Fibroblast of skin of left biceps (primary cell): ENCODE measurements at places on chromosomes 11 and 22.

DNA sequence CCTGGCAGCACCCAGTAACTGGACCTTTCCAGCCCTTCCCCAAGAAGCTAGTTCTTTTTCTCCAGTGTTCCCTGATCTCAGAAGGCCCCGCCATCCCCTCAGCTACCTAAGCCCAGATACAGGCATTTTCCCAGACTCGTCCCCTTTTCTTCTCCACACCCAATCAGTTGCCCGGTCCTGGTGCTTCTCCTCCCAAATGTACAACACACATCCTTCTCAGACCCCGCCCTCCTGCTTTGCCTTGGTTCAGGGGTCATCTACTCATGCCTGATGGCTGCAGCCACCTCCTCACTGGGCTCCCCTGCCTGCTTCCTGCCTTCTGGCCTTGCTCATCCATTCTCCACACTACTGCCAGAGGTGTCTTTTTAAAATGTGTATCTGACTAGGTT, 6.5 kb downstream of the TKFC start:
- no peak for DNase-seq

- DNase-seq: no peak
Measured at GRCh38 chr11:6402561-6402981, 12.3 kb downstream of the SMPD1 start.

GRCh38 chr22:46386312-46386711, 50.8 kb downstream of the TRMU start:
- no peak for DNase-seq

- no peak for DNase-seq
Measured at GRCh38 chr11:70736461-70736860, 338.1 kb downstream of the CTTN start.

GRCh38 chr11:61429346-61429690, 457 bp downstream of the CPSF7 start:
- DNase-seq: no peak

DNA sequence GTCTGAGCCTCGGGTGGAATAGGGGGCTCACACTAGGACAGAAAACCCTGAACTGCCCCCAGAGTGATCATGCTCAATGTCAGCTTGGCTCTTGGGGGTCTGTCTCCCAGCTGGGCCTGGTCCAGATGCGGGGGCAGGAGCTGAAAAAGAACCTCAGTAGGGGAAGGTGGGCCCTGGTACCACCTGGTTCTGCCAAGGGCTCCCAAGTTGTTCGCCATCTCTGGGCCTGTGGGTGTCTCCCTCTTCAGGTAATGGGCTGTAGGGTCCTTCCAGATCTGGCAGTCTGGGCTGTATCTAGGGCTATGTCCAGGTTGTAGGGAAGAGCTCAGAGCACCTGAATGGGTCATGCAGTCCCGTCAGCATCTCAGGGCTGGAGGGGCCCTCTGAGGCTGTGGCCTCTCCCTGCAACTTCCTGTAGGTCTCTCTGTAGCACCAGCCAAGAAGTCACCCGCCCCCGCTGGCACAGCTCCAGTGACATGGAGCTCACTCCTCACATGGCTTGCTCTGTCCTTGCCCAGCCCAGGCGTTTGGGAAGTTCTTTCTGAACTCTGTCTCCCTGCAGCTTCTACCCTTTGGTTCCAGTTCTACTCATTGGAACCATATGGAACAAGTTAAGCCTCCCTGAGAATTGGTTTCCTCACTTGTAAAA, 33.0 kb upstream of the SOX10 start:
- DNase-seq: no peak

GRCh38 chr11:37657645-37658044, 1059.6 kb upstream of the RAG2 start:
- no peak for DNase-seq

DNA sequence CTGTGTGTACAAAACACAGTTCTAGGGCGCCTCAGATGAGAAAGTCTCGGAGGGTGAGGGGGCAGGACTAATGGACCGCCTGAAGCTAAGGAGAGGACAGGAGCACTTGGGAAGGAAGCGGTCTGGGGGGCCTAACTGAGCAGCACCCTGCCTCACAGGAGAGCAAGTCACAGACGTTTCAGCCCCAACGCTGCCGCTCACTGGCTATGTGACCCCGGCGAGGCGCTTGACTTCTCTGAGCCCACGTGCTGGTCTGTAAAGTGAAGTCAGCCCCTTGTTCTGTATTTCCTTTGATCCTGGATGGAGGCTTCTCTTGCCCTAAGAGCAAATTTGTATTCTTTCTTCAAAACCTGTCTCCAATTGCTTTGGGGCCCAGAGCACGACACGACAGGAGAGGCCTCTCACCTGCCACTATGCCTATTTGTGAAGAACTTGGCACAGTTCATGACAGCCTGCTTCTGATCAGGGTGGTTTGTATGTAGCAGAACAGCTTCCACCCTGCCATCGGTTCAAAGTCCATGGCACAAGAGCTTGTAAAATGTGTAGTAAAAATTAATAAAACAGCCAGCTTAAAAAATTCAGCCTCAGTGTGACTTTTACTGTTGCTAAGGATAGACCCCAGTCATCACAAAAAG, 59.1 kb downstream of the WNT11 start:
- no peak for DNase-seq

- DNase-seq: no peak
Measured at GRCh38 chr11:70319396-70320076, 49.0 kb downstream of the PPFIA1 start.

DNA sequence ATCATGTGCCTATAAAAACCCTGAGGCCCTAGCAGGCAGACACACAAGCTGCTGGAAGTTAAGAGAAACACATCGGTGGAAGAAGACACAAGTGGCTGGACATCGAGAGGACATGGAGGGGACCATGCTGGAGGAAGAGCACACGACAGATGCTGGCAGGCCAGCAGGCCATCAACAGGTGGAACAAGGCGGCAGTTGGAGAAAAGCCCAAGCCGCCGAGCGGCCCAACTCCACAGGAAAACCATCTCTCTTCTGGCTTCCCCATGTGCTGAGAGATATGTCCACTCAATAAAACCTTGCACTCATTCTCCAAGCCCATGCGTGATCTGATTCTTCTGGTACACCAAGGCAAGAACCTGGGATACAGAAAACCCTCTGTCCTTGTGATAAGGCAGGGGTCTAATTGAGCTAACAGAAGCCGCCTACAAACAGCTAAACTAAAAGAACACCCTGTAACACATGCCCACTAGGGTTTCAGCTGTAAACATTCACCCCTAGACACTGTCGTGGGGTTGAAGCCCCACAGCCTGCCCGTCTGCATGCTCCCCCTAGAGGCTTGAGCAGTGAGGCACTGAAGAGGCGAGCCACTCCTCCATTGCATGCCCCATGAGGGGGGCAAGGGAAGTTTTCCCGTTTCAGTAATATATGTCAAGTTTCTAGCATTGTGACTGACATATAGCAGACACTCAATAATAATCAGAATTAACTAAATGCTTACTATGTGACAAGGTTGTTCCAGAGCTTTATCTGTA, 39.0 kb upstream of the MMP20 start:
- DNase-seq: no peak
